CD4-positive, alpha-beta T cell treated with Interleukin-6 at 100 ng/mL for 8 hours (primary cell): ENCODE measurements at places on chromosomes 16 and 17.

GRCh38 chr17:78992542-78993212 lies 13.0 kb upstream of the LGALS3BP start:
- no peak for DNase-seq

GRCh38 chr17:21146362-21147015 lies 19.7 kb downstream of the DHRS7B start:
- DNase-seq: no peak

- no peak for DNase-seq
These were observed 47.9 kb downstream of the NSRP1 start for GRCh38 chr17:30164531-30164930.

GRCh38 chr16:65936096-65936495 lies 430.4 kb upstream of the CDH5 start:
- DNase-seq: no peak

- no peak for DNase-seq
These were observed 138.3 kb downstream of the KCNJ2 start for GRCh38 chr17:70307430-70308225.
